ENCODE measurements at places on chromosomes 1 and 21. TPM values are rescaled to one million over a fixed set of nuclear protein-coding genes. Genes with fewer than 3 reads are reported as not detected.

The PI4KB gene
- total RNA-seq = 75.7 TPM

The CASQ1 gene
- not detected for total RNA-seq

The AMY1C gene
- not detected for total RNA-seq

The CFHR5 gene
- total RNA-seq = not detected

The SLAMF6 gene
- total RNA-seq = 48.1 TPM

The OLFML3 gene
- 0.45 TPM for total RNA-seq

The C8B gene
- not detected for total RNA-seq

- peak; percentile 8 for DNase-seq
- no peak overlapping the region for H3K27ac ChIP-seq
- peaks cover 5% of the 10 kb centered on the region for H3K4me1 ChIP-seq
- H3K27me3 ChIP-seq = peaks cover 8% of the 10 kb centered on the region
- H3K4me3 ChIP-seq = no peak overlapping the region
- no peaks in the 10 kb centered on the region for H3K36me3 ChIP-seq
These were observed 11.8 kb downstream of the ACOT11 start for GRCh38 chr1:54559771-54560231.

DNA sequence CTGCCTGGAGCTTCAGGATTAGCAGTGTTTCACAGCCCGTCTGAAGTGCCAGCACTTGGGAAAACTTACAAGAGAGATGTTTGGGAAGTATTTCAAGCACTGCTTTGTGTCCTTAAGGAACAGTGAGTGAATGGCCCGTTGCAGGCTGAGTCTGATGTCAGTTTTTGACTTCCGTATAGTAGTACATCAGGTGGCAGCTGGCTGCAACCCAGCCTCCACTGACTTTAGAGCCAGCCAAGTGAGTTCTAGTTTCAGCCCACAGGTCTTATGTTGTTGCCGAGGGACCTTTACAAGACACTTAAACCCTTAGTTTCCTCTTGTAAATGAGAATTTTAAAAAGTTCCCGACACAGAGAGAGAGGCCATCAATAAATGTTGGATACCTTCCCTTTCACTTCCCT, 35.0 kb downstream of the UCK2 start:
- no peak overlapping the region for H3K4me3 ChIP-seq
- no peak for DNase-seq
- peaks cover 15% of the 10 kb centered on the region for H3K4me1 ChIP-seq
- H3K36me3 ChIP-seq = peaks cover 9% of the 10 kb centered on the region

- peaks cover 5% of the 10 kb centered on the region for H3K27me3 ChIP-seq
- no peaks in the 10 kb centered on the region for H3K36me3 ChIP-seq
- no peak for DNase-seq
- H3K4me3 ChIP-seq = no peak overlapping the region
- H3K27ac ChIP-seq = no peak overlapping the region
These were observed 18.9 kb downstream of the SPATA46 start for GRCh38 chr1:162357681-162358266.

DNA sequence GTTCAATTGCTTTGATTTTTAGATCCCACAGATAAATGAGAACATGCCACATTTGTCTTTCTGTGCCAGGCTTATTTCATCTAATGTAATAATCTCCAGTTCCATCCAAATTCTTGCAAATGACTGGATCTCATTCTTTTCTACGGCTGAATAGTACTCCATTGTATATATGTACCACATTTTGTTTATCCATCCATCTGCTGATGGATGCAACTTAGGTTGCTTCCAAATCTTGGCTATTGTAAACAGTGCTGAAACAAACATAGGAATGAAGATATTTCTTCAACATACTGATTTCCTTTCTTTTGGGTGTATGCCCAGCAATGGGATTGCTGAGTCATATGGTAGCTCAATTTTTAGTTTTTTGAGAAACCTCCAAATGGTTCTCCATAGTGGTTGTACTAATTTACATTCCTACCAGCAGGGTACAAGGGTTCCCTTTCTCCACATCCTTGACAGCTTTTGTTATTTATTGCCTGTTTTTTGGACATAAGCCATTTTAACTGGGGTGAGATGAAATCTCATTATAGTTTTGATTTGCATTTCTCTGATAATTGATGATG, 344.4 kb downstream of the KCTD3 start:
- DNase-seq = no peak
- no peaks in the 10 kb centered on the region for H3K36me3 ChIP-seq
- H3K4me3 ChIP-seq = no peak overlapping the region
- H3K4me1 ChIP-seq = no peaks in the 10 kb centered on the region

- H3K27ac ChIP-seq = peak overlapping the region; percentile 46
- H3K4me3 ChIP-seq = peak overlapping the region; percentile 76
- no peaks in the 10 kb centered on the region for H3K36me3 ChIP-seq
- no peak for DNase-seq
- peaks cover 10% of the 10 kb centered on the region for H3K4me1 ChIP-seq
These were observed 742 bp upstream of the PDE9A start for GRCh38 chr21:42652527-42653230.

DNA sequence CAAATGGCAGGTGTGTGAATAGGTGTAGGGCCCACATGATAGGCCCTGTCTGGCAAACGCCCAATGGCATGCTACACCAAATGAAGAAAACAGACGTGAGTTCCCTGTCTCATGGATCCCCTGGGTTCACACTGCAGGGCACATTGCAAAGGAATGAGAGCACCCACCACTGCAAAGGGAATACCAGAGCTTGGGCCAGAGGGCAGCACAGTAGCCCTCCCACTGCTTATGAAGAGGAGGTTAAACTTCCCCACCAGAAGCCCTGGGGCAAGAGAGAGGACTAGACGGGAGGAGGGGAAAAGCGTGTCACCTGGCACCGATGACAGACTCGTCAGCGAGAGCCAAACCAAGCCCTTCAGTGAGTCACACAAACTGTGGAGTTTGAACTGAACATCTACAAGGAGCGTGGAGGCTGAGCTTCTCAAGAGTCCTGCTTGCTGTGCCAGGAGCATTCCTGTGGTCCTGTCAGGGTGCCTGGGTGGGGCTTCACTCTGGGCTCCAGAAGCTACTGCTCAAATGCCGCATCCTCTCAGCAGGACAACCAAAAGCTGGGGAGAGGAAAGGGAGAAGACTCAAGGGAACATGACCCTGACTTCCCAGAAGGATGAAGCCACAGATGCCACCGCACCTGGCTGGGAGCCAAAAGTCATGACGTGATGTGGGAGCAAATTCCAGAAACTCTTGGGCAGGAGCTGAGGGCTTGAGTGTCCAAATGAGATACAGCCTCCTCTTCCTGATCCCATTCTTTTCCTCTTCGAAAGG, 61.1 kb downstream of the TOMM20 start:
- peaks cover 23% of the 10 kb centered on the region for H3K4me1 ChIP-seq
- DNase-seq = no peak
- peaks cover 4% of the 10 kb centered on the region for H3K36me3 ChIP-seq
- H3K4me3 ChIP-seq = no peak overlapping the region
- H3K27ac ChIP-seq = no peak overlapping the region

DNA sequence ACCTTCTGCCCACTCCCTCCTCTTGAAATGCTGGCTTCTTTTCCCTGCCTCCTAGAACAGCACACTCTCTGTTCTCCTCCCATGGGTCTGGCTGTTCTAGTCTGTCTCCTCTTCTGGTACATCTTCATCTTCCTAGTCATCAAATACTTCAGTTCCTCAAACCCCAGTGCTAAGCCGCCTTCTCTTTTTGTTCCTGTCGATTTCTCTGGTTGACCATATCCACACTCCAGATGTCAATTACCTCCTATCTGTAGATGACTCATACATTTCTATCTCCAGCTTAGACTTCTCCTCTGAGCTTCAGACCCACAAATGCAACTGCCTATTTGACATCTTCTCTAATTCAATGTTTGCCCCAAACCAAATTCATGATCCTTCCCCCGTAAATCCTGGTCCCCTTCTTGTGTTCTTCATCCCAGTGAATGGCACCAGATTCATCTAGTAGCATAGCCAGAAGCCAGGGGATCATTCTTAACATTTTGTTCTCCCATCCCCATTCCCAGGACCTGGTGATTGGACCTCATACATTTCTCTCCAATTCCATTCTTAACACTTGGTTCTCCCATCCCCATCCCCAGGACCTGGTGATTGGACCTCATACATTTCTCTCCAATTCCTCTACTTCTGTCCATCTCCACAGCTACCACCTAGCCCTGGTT, 35.9 kb downstream of the USP24 start:
- H3K36me3 ChIP-seq = peaks cover 28% of the 10 kb centered on the region
- H3K4me3 ChIP-seq = no peak overlapping the region
- DNase-seq = no peak
- H3K27me3 ChIP-seq = no peaks in the 10 kb centered on the region

- peaks cover 12% of the 10 kb centered on the region for H3K36me3 ChIP-seq
- H3K4me3 ChIP-seq = no peak overlapping the region
- DNase-seq = no peak
- no peaks in the 10 kb centered on the region for H3K27me3 ChIP-seq
- no peak overlapping the region for H3K27ac ChIP-seq
These were observed 25.5 kb downstream of the ODF2L start for GRCh38 chr1:86370601-86371022.

DNA sequence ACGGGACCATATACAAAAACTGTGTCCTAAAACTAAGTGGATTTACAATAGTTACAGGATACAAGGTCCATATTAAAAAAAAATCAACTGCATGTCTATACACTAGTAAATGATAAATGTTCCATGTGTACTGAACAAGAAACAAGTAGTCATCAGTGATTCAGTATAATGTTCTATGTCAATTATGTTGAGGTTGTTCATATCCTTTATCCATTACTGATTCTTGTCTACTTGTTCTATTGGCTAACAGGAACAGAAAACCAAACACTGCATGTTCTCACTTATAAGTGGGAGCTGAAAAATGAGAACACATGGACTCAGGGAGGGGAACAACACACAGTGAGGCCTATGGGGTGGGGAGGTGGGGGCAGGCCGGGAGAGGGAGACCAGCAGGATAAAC, 90.5 kb downstream of the CDC42BPA start:
- no peaks in the 10 kb centered on the region for H3K36me3 ChIP-seq
- H3K4me3 ChIP-seq = no peak overlapping the region
- H3K4me1 ChIP-seq = no peaks in the 10 kb centered on the region

DNA sequence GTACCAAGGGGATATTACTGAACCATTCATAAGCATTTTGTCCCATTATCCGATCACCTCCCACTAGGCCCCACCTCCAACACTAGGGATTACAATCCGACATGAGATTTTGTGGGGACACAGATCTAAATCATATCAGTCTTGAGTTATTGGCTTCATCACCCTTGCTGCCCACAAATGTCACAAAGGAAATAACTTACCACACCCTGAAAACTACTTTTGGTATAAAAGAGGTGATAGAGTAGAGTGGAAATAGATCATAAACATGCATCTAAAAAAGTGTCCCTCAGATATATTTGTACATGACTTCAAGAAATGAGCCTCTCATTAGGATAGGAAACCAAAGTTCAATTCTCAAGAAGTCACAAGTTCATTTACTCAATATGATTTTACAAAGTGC, 22.6 kb upstream of the FCRL3 start:
- no peak for DNase-seq
- no peak overlapping the region for H3K27ac ChIP-seq
- no peak overlapping the region for H3K4me3 ChIP-seq
- peaks cover 4% of the 10 kb centered on the region for H3K27me3 ChIP-seq

DNA sequence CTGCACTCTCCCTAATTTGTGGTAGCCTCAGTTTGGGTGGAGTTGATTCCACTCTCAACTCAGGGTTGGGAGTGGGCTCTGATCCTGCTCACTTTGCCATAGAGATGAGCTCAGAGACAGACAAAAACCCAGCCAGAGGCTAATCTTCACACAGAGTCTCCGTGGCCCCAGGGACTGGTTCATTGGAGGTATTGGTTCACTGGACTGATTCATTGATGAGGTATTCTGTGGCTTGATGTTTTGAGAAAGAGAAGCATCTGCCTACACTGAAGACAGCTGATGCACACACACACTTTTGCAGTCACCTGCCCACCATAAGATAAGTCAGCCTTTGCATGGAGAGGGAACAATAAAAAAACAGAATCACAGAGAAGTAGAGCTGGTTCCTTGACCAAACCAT, 183.8 kb downstream of the AJAP1 start:
- peaks cover 2% of the 10 kb centered on the region for H3K27me3 ChIP-seq
- no peak overlapping the region for H3K4me3 ChIP-seq
- H3K36me3 ChIP-seq = no peaks in the 10 kb centered on the region
- no peak for DNase-seq
- H3K4me1 ChIP-seq = no peaks in the 10 kb centered on the region

- H3K27me3 ChIP-seq = no peaks in the 10 kb centered on the region
- H3K36me3 ChIP-seq = no peaks in the 10 kb centered on the region
- H3K4me3 ChIP-seq = no peak overlapping the region
- DNase-seq = no peak
These were observed 12.2 kb downstream of the MORN1 start for GRCh38 chr1:2378956-2379732.

DNA sequence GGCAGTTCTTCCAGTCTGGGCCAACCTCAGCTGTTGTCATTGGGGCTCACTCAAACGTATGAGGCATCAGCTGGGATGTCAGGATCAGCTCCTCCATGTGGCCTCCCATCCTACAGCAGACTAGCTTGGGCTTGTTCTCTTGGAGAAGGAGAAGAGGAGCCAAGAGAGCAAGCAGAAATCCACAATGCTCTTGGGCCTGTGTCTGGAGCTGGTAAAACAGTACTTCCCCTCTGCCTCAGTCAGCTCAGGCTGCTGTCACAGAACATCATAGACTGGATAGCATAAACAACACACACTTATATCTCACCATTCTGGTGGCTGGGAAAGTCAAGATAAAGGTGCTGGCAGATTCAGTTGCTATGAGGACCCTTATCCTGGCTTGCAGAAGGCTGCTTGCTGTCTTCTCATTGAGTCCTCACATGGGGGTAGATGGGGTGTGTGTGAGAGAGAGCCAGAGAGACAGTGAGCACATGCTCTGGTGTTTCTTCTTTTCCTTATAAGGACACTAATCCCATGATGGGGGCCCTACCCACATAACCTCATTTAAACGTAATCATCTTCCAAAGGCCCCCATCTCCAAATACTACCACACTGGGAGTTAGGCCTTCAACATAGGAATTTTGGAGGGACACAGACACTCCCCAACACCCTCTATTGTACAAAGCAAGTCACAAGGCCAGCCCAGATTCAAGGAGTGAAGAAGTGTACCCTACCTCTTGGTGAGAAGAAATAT, 16.3 kb upstream of the DNAJC6 start:
- H3K27ac ChIP-seq = no peak overlapping the region
- H3K36me3 ChIP-seq = no peaks in the 10 kb centered on the region
- peaks cover under 1% of the 10 kb centered on the region for H3K4me1 ChIP-seq

DNA sequence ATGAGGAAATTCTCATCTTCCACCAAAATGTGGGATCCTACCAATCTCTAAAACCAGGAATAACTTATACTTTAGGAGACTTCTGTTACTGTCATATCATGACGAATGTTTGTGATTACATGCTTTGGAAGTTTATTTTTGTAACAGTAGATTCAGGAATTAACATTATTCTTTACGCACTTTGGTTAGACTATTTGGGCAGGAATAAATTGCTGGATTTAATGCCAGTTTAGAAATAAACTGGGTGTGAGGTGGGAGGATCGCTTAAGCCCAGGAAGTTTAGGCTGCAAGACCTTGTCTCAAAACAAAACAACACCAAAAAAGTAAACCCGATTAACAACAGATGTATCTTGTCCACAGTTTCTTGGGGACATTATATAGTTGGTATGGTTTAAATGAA, 52.1 kb downstream of the MIGA1 start:
- peaks cover 2% of the 10 kb centered on the region for H3K4me1 ChIP-seq
- peaks cover 8% of the 10 kb centered on the region for H3K36me3 ChIP-seq
- no peaks in the 10 kb centered on the region for H3K27me3 ChIP-seq
- no peak overlapping the region for H3K4me3 ChIP-seq

GRCh38 chr1:154213274-154213673, 7.1 kb upstream of the CFAP141 start:
- peaks cover 36% of the 10 kb centered on the region for H3K36me3 ChIP-seq
- no peak for DNase-seq
- peaks cover 19% of the 10 kb centered on the region for H3K4me1 ChIP-seq
- H3K4me3 ChIP-seq = no peak overlapping the region
- H3K27me3 ChIP-seq = no peaks in the 10 kb centered on the region
- no peak overlapping the region for H3K27ac ChIP-seq

Data from activated naive CD8-positive, alpha-beta T cell treated with anti-CD3 and anti-CD28 coated beads, Interleukin-2, amount 10 ng/mL, durations not matched to agents 7 days and 5 days (primary cell).